ENCODE measurements at places on chromosomes 13 and 19.

DNA sequence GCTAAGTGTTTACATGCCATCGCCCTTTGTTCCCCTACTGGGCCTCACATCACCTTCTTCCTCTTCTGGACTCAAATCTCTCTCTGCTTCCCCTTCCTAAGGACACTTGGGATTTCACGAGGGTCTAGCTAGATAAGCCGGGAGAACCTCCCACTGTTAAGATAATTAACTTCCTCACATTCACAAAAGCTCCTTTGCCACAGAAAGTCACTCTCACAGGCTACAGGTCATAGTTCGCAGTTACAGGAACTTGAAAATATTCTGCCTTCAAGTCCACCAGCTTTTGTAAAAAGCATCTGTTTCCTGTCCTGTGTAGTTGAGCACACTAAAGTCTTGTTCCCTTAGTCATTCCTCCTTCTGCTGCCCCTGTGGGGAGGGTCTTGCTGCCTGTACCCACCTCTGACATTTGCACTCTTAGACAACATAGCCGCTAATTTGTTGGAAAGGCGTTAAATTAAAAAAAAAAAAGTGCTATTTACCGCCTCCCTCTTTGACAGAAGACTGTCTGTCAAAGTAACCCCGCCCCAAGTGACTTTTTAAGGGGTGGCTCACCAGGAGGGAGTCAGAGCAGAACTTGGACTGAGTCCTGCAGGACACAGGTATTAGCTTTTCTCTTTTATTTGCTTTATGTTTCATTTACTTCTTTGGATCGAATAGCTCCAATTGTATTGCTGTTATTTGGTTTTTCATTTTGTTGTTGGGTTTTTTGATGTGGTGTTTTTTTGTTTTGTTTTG lies 26.8 kb upstream of the CEACAM21 start:
- DNase-seq, result no peak

GRCh38 chr19:38452430-38453366 lies 19.2 kb downstream of the RYR1 start:
- no peak for DNase-seq

GRCh38 chr13:49064476-49064875 lies 88.8 kb downstream of the FNDC3A start:
- DNase-seq, result no peak

GRCh38 chr19:47446534-47447469 lies 24.9 kb downstream of the SLC8A2 start:
- DNase-seq, result no peak

GRCh38 chr13:43786766-43787517 lies at the start of gene ENOX1:
TSS of gene ENOX1 (minus strand) at chr13:43786972.
- DNase-seq, result peak; percentile 32

DNA sequence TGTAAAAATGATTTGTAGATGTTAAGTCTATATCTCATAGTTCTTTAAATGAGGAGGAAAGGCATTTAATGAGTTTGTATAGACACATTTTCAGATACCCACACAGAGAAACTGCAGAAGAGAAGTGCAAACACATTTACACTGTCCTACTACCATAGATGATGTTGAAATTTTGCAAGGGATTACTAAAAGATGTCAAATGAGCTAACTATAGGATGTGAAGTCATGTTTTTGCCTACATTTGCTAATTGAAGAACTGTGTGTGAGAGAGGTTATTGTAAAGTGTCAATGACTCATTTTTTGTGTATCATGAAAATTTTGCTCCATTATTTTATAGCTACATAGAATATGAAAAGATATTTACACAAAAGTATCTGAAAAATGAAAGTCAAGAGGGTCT lies 178.9 kb downstream of the ITGBL1 start:
- DNase-seq, result no peak

DNA sequence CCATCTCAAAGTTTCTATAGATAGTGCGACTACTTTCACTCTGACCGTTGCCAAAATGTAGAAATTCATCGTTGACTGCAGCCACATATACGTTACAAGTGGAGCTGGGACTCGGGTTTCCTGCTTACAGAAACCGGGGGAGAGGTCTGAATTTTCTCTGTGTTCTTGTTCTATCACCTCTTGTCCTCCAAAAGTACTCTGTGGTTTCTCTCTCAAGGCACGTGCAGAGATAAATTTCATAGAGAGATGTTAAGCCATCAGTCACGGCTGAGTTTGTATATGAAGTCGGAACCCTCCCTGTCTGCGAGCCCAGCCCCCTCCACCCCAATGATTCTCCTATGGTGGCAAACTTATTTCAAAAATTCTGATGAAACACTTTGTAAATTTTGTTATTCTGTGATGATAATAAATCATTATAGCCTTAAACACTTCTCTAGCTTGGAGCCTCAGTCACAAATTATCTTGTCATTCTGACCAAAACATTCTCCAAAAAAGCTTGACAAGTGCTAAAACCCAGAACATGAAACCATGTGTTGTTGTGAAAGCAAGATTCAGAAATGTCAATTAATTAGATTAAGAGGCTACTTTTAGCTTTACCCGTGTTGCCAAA lies 87.5 kb downstream of the TSHZ3 start:
- no peak for DNase-seq

DNA sequence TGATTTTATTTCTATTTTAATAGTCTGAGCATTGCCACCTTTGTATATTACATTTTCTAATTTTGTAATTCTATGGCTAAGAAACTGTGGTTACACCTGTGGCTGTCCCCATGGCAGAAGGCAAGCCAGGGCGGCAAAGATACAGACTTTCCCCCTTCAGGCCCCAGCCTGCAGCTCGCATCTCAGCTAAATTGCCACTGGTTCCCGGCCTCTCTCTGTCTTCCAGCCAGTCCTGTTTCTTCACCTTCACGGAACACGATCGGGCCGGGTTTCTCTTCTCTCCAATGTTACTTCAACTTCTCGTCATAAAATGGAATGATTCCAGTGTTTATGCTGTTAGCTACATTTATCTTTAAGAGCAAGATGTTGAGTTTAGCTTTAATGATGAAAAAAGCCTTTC lies 124.5 kb upstream of the ZNF507 start:
- no peak for DNase-seq

GRCh38 chr13:39016087-39016486 lies 21.8 kb downstream of the PROSER1 start:
- no peak for DNase-seq

- no peak for DNase-seq
Measured at GRCh38 chr13:74573654-74574053, 439.4 kb upstream of the KLF12 start.

DNA sequence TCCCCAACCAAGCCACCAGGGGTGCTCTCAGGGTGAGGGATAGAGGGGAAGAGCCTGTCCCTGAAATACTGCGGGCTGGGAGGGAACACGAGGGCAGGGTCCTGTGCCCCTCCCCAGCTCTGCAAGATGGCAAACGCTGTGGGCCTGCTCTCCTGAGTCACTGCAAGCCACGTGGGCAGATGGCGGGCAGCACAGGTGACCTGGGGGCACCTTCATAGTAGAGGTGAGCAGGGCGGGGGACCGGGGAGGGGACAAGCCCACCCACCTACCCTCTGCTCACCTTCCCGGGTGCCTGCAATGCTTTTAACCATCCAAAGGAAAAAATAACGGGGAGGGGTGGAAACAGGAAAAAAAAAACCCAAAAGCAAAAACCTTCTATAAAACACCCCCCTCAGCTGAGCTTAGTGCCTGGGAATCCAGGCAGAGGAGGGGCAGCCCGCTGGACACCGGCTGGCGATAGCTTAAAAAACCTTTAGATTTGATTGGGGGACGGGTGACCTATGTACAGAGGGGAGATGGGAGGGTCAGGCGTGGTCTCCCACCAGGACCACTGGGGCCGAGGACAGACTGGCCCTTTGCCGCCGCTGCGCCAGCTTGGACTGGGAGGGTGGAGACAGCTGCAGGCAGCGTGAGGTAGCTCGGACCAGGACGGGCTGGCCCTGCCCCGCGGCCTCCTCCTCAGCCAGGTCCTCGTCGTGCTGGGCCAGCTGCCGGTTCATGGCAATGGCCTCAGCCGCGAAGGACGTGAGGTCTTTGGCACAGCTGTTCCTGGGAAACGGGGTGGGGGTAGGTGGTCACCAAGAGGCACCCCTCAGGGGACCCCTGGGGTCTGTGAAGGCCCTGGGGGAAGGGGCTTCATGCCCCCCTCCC lies 11.7 kb downstream of the MKNK2 start:
- DNase-seq, result no peak

- no peak for DNase-seq
Measured at GRCh38 chr13:20340759-20341171, 108.6 kb upstream of the GJB6 start.

- DNase-seq, result no peak
Measured at GRCh38 chr13:101751488-101751887, 299.0 kb downstream of the ITGBL1 start.

- no peak for DNase-seq
Measured at GRCh38 chr13:97905517-97905916, 48.0 kb upstream of the IPO5 start.

GRCh38 chr13:73299787-73300186 lies 241.0 kb downstream of the KLF5 start:
- no peak for DNase-seq

GRCh38 chr19:14054721-14055120 lies 7.2 kb downstream of the PALM3 start:
- DNase-seq, result no peak

GRCh38 chr19:48975947-48976847 lies 11.1 kb downstream of the FTL start:
- DNase-seq, result no peak

GRCh38 chr13:111953546-111954178 lies 113.3 kb upstream of the SOX1 start:
- no peak for DNase-seq

GRCh38 chr19:51434456-51434855 lies 17.0 kb upstream of the SIGLEC10 start:
- DNase-seq, result no peak

- DNase-seq, result no peak
Measured at GRCh38 chr13:105827111-105827809, 708.2 kb downstream of the EFNB2 start.

DNA sequence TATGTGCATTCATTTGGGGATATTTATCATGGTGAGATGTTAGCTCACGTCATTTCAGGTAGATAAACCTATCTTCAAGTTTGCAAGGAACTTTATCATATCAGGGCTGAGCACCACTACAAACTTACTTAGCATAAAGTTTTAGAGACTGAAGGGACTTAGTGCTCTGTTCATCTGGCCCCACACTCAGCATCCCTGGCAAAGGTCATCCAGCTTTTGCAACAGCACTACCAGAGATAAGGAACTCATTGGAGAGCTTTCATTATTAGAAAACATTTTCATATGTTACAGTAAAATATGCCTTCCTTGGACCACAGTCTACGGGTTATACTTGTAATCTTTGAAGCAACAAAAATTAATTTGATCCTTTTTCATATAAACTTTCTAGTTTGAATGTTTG lies 263.4 kb downstream of the POU4F1 start:
- no peak for DNase-seq

Data from cortex of kidney (tissue), 1 donor.